ENCODE measurements at places on chromosomes 12 and 14.

DNA sequence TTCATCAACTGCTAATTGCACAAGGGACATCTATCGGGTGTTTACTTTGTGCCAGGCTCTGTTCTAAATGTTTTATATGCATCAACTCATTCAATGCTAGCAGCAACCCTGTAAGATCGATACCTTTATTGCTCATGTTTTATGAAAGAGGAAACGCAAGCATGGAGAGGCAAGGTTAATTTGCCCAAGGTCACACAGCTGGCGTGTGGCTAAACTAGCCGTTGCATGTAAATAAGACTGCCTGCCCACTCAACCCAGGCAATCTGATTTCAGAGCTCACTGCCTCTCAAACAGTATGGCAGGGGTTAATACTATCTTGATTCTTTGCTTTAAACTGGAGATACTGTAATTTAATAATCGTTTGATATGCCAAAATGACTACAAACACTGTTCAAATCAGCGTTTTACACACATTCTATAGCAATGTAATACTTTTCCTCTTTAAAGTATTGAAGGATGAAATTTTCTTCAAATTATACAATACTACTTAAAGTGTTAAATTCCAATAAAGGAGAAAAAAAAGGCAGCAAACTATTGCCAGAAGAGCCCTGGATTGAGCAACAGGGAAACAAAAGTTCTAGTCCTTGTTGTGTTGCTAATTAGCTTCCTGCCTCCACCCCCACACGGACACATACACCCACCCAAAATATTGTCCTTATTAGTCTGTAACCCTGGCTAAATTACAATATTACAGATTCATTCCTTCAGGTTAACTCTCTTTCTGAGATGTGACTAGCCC is 39.1 kb upstream of the DHRS7 start:
- no peak for DNase-seq

DNA sequence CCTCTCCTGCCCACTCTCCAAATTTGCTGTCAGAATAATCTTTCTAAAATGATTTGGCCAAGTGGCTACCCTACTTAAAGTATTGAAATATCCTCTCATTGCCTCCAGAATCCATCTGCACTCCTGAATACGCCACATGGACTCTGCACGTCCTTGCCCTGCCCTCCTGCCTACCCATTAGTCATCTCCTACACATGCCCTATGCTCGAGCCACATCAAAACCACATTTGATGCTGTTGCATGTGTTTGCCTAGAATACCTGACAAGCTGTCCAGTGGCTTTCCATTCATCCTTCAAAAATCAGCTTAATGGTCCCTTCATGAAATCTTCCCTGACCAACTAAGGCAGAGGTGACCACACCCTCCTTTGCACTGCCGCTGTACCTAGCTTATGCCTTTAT is 17.0 kb downstream of the VCPKMT start:
- DNase-seq, result no peak

- DNase-seq, result no peak
Measured at GRCh38 chr14:48384821-48385220, 709.4 kb upstream of the MDGA2 start.

DNA sequence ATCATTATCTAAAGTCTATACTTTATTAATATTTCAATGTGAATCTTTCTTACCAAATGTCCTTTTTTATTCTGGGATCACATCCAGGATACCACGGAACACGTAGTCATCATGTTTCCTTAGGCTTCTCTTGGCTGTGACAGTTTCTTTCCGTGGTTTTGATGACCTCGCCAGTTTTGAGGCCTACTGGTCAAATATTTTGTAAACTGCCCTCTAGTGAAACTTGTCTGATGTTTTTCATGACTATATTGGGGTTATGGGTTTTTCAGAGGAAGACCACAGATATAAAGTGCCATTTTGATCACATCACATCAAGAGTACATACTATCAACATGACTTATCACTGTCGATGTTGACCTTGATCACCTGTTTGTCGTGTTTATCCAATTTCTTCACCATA is 14.1 kb upstream of the SERPINA6 start:
- DNase-seq, result no peak

DNA sequence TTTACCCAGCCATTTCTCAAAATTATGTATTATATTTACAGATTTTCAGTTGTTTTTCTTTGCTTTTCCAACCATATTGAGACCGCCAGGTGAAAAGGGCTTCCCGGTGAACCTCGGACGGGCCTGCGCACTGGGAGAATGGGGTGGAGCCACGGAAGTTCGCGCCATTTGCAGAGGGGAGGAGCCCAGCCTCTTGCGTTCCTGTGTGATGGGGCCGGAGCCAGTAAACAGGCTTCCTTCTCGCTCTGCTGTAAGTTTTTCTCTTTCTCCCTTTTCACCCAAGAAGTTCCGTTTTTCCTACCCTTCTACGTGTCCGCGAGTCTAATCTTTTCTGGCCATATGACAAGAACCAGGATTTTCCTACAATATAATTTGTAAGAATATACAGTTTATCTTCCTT is 1108.8 kb upstream of the SEL1L start:
- no peak for DNase-seq
